Aorta (tissue), 5 donors: ENCODE measurements at places on chromosomes 7 and 10. TPM values are rescaled to one million over a fixed set of nuclear protein-coding genes. Genes with fewer than 3 reads are reported as not detected.

The GIMAP6 gene
- total RNA-seq = 31.7 TPM

The CLDN3 gene
- not detected for total RNA-seq

The CHAT gene
- total RNA-seq = not detected

The DNAJB12 gene
- total RNA-seq = 33.1 TPM

The OIT3 gene
- 0.15 TPM for total RNA-seq

The WNT8B gene
- not detected for total RNA-seq

The MBL2 gene
- not detected for total RNA-seq

The CALY gene
- not detected for total RNA-seq

The NME8 gene
- total RNA-seq = 2.0 TPM

- DNase-seq = no peak
- no peaks in the 10 kb centered on the region for H3K36me3 ChIP-seq
- peaks cover 4% of the 10 kb centered on the region for H3K4me1 ChIP-seq
- no peak overlapping the region for H3K4me3 ChIP-seq
Measured at GRCh38 chr7:70726951-70727378, 405.0 kb upstream of the GALNT17 start.

GRCh38 chr7:47709051-47709450 lies 127.1 kb upstream of the TNS3 start:
- no peaks in the 10 kb centered on the region for H3K4me1 ChIP-seq
- DNase-seq = no peak
- H3K27me3 ChIP-seq = no peaks in the 10 kb centered on the region
- H3K4me3 ChIP-seq = no peak overlapping the region
- H3K27ac ChIP-seq = no peak overlapping the region

- H3K4me1 ChIP-seq = no peaks in the 10 kb centered on the region
- H3K27me3 ChIP-seq = no peaks in the 10 kb centered on the region
- no peak overlapping the region for H3K4me3 ChIP-seq
Measured at GRCh38 chr7:28093623-28094232, 86.9 kb downstream of the JAZF1 start.

GRCh38 chr7:73567846-73568685 lies 10.3 kb downstream of the TBL2 start:
- H3K27ac ChIP-seq = no peak overlapping the region
- H3K27me3 ChIP-seq = no peaks in the 10 kb centered on the region
- no peak overlapping the region for H3K4me3 ChIP-seq

- H3K27me3 ChIP-seq = no peaks in the 10 kb centered on the region
- no peak overlapping the region for H3K4me3 ChIP-seq
- no peak overlapping the region for H3K27ac ChIP-seq
- no peaks in the 10 kb centered on the region for H3K36me3 ChIP-seq
- H3K4me1 ChIP-seq = no peaks in the 10 kb centered on the region
Measured at GRCh38 chr7:95323410-95324129, 762 bp downstream of the PON1 start.

DNA sequence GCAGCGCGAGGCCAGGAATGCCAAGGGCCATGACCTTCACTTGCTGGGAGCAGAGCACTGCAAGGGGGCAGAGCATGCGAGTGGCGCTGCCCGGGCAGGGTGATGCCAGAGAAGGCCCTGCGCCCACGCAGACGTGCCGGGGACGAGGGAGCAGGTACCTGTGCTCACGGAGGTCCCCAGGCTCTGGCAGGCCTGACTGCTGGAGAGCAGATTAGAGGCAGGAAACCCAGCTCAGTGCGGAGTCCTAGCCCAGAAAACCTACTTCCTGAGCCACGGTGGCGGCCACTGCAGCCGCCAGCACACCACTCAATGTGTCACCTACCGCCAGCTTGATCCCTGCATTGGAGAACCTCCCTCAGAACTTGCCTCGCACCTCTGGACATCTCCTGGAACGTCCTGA lies 148.4 kb downstream of the MAD1L1 start:
- H3K4me1 ChIP-seq = no peaks in the 10 kb centered on the region
- DNase-seq = no peak
- no peak overlapping the region for H3K4me3 ChIP-seq
- H3K27ac ChIP-seq = no peak overlapping the region
- H3K27me3 ChIP-seq = no peaks in the 10 kb centered on the region

DNA sequence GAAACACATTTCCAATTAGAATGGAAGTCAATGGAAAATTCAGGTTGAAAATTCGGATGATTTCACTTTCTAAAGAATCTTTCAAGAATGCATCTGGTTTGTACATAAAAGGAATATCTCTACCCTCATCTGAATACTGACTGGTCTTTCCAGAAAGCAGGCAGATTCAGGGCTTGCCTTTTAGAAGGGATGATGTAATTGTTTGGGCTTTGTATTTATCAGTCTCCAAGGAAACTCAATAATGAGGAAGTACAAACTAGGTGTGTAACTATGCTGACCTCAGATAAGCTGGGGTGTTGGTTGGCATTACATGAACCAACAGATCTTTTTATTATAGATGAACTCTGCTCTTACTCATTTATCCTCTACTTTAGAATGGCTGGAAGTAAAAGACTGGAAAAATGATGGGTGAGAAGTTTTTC lies 24.1 kb downstream of the PDLIM1 start:
- H3K27ac ChIP-seq = peak overlapping the region; percentile 75
- no peak overlapping the region for H3K4me3 ChIP-seq
- no peaks in the 10 kb centered on the region for H3K27me3 ChIP-seq
- DNase-seq = no peak

DNA sequence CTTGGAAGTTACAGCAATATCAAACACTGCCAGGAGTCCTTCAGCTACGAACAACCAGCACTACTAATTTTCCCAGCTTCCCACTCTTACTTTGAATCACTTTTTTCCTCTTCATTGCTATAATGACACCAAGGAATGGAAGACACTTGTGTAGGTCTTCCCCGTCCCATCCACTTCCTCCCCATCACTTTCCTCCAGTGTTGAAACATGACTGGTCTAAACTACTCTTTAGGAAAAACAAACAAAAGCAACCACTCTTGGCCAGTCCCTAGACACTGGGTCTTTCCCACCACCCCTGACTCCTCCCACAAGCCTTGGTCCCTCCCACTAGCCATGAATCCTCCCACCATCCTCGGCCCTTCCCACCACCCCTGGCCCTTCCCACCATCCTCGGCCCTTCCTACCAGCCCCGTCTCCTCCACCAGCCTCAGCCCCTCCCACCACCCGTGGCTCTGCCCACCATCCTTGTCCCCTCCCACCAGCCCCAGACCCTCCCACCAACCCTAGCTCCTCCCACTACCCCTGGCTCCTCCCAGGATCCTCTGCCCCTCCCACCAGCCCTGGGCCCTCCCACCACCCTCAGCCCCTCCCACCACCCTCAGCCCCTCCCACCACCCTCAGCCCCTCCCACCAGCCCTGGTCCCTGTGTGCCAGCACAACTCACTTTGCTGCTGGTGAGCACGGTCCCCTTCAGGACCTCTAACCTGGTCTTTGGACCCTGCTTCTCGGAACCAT lies 68.5 kb downstream of the CXCL12 start:
- H3K27ac ChIP-seq = no peak overlapping the region
- no peak overlapping the region for H3K4me3 ChIP-seq
- no peak for DNase-seq
- H3K4me1 ChIP-seq = no peaks in the 10 kb centered on the region
- no peaks in the 10 kb centered on the region for H3K27me3 ChIP-seq
- no peaks in the 10 kb centered on the region for H3K36me3 ChIP-seq

DNA sequence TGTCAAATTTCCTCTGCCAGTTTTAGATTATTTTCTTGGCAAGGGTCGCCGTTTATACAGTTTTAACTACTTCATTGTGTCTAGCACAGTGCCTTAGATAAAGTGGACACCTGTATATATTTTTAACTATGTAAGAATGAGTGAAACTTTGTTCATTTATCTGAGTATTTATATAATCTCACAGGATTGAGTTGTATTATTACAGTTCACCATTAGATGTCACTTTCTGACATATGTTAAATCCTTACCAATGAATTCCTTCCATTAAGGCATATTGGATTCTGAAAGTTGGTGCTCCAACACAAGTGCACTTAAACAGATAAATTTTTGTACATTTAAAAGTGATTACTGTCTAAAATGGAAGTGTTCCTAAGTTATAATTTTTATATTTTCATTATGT lies 43.0 kb downstream of the ZMYND11 start:
- no peak overlapping the region for H3K4me3 ChIP-seq
- no peaks in the 10 kb centered on the region for H3K36me3 ChIP-seq
- no peak overlapping the region for H3K27ac ChIP-seq
- H3K4me1 ChIP-seq = no peaks in the 10 kb centered on the region
- no peaks in the 10 kb centered on the region for H3K27me3 ChIP-seq

DNA sequence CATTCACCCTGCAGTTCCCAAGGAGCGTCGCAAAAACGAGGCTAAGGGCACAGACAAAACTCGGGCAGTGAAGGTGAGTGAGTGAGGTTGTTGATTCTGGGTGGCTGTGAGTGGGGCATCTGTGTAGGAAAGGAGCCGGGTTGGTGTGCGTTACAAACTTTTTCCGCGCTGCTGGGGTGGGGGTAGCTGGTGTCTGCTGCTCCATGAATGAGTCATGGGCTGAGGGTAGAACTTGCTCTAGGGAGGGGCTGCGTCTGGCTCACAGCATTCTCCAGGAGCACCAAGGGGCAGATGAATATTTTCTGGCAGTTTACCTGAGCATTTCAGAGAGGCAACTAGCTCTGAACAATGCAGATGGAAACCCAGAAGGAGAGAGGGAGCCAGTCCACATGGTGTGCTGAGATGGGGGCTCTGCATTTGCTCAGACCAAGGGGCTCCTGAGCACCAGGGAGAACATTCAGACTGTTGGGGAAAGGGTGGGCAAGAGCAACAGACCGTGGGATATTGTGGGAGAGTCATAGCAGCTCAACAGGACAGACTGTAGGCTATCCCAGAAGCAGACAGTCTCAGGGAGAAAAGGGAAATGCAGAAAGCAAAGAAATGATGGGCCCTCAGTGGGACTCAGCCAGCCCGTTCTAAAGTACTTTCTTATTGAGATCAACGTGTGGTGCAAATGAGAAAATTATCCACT lies 18.8 kb downstream of the NOBOX start:
- H3K4me3 ChIP-seq = no peak overlapping the region
- no peaks in the 10 kb centered on the region for H3K4me1 ChIP-seq
- H3K27ac ChIP-seq = no peak overlapping the region
- H3K36me3 ChIP-seq = no peaks in the 10 kb centered on the region
- DNase-seq = no peak

GRCh38 chr10:122368502-122369254 lies 5.8 kb upstream of the PLEKHA1 start:
- no peak overlapping the region for H3K4me3 ChIP-seq
- H3K27me3 ChIP-seq = no peaks in the 10 kb centered on the region
- no peak overlapping the region for H3K27ac ChIP-seq
- no peak for DNase-seq
- peaks cover 3% of the 10 kb centered on the region for H3K4me1 ChIP-seq

- no peaks in the 10 kb centered on the region for H3K36me3 ChIP-seq
- H3K27me3 ChIP-seq = no peaks in the 10 kb centered on the region
- DNase-seq = no peak
- H3K4me1 ChIP-seq = no peaks in the 10 kb centered on the region
- H3K4me3 ChIP-seq = no peak overlapping the region
- no peak overlapping the region for H3K27ac ChIP-seq
Measured at GRCh38 chr7:137402536-137403352, 59.2 kb upstream of the PTN start.

GRCh38 chr7:21414795-21415393 lies 13.0 kb upstream of the SP4 start:
- H3K36me3 ChIP-seq = no peaks in the 10 kb centered on the region
- DNase-seq = no peak
- no peak overlapping the region for H3K4me3 ChIP-seq
- H3K27me3 ChIP-seq = no peaks in the 10 kb centered on the region

DNA sequence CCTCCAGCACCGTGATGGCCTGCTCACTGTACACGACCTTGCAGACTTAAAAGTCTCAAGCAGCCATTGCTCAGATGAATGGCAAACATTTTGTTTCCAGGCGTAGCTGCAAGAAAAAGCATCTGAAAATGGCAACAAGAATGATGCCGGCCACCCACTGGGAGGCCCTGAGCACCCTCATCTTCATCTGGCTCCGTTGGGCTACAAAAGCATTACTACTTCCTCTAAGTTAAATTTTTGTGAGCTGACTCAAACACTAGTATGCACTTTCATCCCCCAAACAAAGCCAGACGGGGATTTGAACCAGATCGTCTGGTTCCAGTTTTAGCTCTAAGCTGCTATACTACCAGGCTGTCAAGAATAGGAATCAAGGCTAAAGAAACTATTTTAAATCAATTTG lies 116.6 kb upstream of the CDK1 start:
- H3K4me3 ChIP-seq = no peak overlapping the region
- H3K4me1 ChIP-seq = no peaks in the 10 kb centered on the region
- H3K27ac ChIP-seq = no peak overlapping the region
- no peak for DNase-seq
- no peaks in the 10 kb centered on the region for H3K27me3 ChIP-seq
